ENCODE measurements at places on chromosomes 11 and 22.

DNA sequence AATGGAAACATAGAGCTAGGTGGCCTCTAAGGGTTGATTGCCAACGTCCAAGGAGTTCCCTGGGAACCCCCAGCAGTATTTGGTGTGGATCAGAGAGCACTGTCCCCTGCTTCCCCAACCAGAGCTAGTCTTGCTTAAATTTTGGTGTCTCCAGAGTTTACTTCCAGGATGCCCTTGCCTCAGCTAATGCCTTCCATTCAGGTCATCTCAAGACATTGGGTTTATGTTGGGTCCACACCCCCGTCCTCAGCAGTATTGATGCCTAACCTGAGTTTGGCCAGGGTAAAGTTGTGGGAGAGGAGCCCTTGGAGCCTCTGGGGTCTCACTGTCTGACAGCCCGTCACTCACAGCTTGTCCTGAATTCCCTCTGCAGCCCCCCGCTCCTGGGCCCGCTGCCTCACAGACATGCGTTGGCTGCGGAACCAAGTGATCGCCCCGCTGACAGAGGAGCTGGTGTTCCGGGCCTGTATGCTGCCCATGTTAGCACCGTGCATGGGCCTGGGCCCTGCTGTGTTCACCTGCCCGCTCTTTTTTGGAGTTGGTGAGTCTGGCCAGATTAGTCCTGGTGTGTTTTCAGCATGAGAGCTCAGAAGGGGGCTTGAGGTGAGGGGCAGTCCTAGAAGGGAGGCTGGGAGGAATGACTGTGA lies 1.4 kb downstream of the RCE1 start:
- no peak for DNase-seq

- no peak for DNase-seq
Observed at GRCh38 chr11:76756341-76756741, 26.8 kb upstream of the TSKU start.

DNA sequence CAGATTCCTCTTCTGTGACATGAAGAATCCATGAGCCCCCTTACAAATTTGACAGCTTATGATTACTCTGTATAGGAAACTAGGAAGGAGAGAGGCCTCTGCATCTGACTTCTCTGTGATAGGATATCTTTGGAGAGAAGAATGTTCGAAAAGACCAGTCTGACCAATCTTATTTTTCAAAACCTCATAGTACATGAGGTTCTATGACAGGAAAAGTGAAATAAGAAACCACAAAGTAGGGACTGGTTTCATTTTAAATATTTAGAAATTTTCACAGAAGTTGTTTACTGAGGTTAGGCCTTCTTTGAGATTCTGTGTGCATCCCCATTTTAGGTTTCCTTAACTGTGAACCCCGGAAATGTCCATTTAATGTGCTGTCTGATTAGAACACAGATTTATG lies 2.1 kb upstream of the OR4X1 start:
- no peak for DNase-seq

DNA sequence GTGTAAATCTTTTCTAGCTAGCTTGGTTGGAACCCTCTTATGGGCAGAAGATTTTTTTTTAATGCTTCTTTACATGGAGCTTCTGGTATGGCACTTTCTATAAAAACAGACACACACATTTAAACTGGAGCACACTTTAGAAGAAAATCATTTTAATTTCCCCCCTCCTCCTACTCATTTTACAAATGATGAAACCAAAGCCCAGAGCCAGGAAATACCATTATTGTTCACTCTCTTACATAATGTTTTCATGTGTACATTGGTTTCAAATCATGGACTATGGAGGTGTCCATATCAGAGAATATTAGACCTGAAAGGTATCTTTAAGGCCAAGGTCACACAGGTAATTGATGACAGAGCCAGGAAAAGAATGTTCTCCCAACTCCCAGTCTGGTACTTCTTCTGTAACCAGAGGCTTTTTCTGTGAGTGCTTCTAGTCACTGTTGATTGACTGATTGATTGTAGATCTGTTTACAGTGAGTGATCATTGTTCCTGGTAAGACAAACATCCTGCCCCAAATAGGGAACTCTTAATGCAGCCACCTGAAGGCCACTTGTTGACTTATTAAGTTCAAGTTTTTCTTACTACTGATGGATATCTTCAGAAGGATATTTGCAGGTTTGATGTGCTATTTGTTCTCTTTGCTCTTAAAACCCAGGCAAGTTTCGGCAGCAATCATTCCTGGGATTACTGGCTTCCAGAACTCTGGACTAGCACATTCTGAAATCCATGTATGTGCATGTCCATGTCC lies 26.8 kb upstream of the ME3 start:
- DNase-seq, result no peak

DNA sequence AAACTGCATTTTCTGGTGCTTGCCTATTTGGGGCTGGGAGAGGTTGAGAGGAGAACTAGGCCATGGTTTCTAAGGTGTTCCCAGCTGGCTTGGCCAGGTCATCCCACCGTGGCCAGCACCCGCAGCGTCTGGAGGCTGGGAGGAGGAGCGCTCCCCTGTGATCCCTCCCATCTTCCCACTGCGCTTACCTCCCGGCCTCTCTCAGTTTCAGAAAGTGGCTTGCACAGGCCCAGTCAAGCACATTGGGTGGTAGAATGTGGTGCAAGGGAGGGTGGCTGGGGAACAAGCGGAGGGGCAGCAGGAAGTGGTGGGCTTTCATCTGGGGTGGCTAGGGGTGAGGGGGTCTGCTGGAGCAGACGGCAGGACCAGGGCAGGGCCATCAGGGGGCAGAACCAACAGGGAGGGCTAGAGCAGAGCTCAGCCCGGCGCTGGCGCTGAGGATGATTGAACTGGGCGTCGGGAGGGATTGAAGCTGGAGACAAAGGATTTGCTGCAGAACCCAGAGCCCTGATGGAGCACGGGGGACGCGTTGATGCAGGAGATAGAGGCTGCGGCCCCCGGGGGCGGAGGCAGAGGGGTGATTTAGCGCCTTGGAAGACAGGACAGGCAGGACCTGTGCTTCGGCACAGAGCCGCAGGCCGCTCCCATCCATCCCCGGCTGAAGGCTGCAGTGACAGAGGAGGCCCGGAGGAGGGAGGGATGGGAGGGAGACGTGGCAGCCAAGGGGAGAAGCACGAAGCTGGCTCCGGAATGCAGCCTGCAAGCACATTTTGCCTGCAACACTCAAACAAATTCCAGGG lies 76.0 kb downstream of the TRIM29 start:
- DNase-seq, result no peak

DNA sequence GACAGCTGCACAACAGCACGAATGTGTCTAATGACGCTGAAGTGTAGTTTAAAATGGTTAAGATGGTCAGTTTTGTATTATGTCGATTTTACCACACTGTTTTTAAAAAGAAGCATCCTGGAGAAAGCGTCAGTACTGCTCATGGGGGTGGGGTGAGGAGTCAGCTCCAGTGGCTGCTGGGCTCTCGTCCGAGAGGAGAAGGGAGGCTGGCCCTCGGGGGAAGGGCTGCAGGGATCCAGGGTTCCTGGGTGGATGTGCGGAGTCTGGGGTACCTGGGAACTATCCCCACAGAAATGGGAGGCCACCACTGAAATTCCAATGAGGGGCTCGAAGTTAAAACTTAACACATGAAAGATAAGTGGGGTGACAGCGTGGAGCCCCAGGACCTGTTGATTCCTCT lies 11.9 kb downstream of the C11orf21 start:
- DNase-seq, result no peak

- DNase-seq, result no peak
Observed at GRCh38 chr11:110962921-110963320, 250.7 kb upstream of the ARHGAP20 start.

DNA sequence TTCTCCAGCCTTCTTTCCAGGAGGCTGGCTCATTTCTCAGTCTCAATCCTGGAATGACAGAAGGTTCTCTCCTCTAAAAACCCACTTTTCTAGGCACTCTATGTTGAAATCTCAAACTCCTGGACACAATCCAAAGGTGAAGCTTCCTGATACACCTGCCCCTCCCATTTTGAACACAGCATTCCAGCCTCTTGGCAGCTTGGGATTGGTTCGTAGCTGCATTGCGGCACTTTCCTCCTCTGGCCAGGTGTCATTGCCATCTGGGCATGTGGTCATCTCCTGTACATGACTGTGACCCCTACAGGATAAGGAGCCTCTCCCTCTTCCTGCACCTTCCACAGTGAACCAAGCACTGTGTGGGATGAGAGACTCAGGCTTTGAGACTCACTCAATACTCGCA lies 230.2 kb upstream of the B3GAT1 start:
- DNase-seq, result no peak

DNA sequence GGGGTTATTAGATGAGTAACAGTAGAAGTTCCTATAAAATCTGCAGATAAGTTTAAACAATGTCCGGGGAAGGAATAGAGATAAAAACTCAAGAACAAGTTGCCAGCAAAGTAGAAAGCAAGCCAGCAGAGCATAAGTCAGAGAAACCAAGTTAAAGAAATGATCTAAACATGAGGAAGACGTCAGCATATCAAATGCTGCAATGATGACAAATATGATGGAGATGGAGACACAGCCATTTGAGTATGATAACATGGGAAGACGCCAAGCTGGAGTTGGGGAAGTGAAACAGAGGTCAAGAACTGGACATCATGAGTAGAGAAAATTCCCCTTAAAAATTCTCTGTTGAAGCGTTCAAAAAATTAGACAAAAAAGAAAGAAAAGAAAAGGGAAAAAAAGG lies 571.5 kb downstream of the CNTN5 start:
- DNase-seq, result no peak

- DNase-seq, result no peak
Observed at GRCh38 chr11:3221408-3222002, 2.9 kb upstream of the MRGPRG start.

- DNase-seq, result no peak
Observed at GRCh38 chr11:36403661-36404060, 106.4 kb downstream of the TRAF6 start.

DNA sequence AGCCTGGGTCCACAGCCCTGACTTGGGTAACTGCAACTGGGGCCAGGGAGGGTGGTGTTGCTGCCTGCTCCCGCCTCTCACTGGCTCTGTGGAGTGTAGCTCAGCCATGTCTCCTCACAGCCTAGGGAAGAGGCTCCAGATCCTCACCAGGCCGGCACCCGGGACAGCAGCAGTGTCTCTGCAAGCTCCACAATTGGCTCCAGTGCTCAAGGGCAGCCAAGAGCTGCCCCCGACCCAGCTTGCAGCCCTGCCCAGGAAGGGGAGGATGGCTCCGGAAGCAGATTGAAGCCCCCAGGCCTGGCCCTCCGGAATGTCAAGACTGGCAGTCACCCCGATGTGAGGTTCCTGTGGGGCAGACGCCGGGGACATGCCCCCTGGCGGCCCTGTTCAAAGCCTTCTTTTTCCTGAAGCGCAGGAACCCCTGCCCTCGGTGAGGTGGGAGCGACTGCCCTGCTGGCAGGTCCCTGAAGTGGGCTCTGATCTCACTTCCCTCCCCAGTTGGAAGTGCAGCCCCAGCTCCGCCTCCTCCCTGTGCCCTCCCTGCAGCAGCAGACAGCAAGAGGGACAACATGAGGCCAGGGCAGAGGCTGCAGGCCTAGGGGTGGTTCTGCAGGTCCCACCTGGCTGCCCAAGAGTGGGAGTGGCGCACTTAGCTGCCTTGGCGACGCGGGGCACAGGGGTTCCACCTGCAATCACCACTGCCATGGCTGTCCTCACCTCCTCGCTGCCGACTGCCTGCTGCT lies 816.2 kb upstream of the LUZP2 start:
- no peak for DNase-seq

GRCh38 chr11:1762537-1763302 lies 1.0 kb downstream of the CTSD start:
- no peak for DNase-seq

DNA sequence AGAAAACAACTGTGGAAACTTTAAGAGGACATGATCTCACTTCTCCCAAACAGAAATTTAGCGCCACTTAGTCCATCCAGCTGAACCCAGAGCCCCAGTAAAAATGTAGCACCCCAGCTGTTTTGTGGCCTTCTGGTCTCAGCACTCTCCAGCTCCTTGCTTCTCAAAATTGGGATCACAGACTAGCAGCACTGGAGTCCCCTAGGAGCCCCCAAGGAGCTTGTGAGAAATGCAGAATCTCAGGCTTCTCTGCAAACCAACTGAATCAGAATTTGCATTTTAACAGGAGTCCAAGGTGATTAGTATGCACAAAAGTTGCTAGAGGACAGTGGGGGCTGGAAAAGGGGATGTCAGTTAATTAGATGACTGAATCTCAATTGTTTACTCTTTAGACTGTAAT lies 89.8 kb upstream of the FIBIN start:
- DNase-seq, result no peak

DNA sequence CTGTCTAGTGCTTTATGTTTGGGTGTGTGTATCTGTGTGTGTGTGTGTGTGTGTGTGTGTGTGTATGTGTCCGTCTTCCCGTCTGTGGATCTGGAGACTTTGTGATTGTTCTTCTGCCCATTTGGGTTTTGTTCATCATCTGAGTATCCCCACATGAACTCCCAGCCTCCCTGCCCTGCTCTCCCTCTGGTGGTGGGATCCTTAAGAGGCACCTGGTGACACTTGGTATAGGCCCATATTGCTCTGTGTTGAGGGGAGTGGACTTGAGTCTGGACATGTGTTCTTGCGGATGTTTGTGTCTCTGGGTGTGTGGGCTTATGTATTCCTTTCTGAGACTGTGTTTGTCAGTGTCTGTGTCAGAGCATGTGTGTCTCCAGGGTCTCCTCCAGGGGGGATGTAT lies 15.3 kb downstream of the RCOR2 start:
- no peak for DNase-seq
